Suppressor macrophage treated with lipopolysaccharide for 1 hour (primary cell): ENCODE measurements at places on chromosomes 7 and 10.

GRCh38 chr10:91521439-91521838 lies 111.3 kb downstream of the HECTD2 start:
- peak; percentile 55 for DNase-seq

DNA sequence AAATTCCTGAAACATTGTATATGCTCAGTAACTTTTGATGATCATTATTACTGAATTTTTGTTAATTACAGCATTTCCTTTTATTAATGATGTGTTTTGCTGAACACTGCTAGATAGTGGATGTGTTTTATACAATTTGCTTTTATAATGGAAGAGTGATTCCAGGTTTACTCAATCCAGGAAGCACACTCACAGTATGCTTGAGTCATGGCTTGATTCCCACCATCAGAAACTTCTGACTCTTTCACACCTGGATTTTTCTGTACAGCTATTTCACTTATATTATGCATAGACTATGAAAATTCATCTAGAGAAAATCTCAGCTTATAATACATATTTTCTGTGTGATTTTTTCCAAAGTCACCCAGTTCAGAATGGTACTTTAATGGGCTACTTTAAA lies 1040.9 kb downstream of the GRM8 start:
- DNase-seq = no peak

GRCh38 chr10:54869022-54869421 lies 68.0 kb upstream of the PCDH15 start:
- DNase-seq = no peak

- peak; percentile 57 for DNase-seq
These were observed 45.5 kb upstream of the CYTH3 start for GRCh38 chr7:6317797-6318438.

DNA sequence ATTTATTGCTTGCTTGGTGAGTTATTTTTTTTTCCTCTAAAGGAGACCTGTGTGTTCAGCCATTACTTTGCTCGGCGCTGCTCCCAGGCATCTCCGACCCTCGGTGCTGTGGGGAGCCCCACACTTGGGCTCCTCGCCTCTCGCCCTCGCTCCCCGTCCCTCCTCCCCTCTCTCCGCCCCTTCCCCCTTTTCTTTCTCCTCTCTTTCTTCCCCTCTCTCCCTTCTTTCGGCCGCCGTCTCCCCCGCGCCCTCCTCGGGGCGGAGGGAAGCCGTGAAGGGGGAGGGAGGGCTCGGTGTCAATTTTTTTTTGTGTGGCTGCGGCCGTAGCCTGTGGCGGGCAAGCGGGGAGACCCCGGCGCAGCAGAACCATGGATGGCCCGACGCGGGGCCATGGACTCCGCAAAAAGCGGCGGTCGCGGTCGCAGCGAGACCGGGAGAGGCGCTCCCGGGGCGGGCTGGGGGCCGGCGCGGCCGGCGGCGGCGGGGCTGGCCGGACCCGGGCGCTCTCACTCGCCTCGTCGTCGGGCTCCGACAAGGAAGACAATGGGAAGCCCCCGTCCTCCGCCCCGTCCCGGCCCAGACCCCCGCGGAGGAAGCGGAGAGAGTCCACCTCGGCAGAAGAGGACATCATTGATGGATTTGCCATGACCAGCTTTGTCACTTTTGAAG lies 1.1 kb downstream of the AUTS2 start:
- DNase-seq = peak; percentile 8

GRCh38 chr10:32125023-32125422 lies 68.8 kb upstream of the KIF5B start:
- no peak for DNase-seq

- DNase-seq = no peak
These were observed 254.0 kb upstream of the PPP2R2D start for GRCh38 chr10:131646551-131647525.

- DNase-seq = no peak
These were observed 54.4 kb downstream of the SH3PXD2A start for GRCh38 chr10:103800789-103801540.

DNA sequence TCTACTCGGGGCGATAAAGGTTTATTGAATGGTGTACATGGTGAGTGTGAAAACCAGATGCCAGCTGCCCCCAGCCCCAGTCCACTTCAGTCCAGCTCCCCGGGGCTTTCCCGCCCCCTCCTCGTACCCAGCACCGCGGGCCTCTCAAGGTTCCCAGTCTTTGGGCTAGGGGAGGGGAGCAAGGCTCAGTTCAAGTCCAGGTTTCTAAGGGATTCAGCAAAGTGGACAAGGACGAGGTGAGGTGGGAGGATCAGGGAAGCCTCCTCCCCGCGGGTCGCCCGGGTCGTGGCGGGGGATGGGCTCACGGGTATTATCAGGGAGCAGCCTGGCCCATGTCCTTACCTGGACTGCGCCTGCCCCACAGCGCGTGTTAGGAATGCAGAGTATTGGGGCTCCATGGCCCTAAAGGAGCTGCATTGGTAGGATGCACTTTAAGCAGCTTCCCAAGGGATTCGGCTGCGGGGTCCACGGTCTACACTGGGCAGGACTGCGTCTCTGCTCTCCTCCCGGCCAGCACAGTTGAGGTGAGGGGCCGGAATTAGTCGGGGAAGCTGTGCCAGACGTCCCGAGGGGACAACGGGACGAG lies 541 bp upstream of the PFKFB3 start:
- peak; percentile 18 for DNase-seq

DNA sequence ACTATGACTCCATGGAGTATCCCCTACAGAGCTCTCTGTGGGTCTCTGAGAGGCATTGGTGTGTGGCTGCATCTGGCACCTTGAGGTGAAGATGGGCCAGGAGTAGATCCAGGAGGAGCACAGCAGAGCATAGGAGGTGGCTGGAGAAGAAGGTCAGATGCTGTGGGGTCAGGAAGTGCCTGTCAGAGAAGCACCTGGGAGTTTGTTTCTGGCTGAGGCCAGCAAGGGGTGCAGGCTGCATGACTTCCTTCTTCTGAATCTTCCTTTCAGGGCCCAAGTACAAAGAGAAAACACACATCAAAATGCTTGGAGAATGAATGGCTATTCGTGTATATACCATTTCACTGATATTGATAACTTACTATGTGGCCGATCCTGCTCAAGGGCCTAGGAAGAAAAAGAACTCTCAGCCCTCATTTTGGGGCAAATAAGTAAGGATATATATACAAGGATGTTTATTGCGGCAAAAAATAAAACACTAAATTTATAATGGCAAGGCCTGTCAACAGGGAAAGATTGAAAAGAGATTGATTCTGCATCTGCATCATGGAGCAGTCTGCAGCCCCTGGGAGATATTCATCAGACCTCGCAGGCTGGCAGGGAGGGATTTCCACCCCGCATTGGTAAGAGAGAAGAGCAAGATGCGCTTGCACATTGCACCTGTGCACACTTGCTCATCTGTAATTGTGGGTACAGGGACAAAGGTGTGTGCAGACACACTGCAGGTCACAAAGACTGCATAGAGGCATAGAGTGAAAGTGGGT lies 39.2 kb downstream of the PTPRE start:
- DNase-seq = no peak

- no peak for DNase-seq
These were observed 44.9 kb downstream of the AKR1B15 start for GRCh38 chr7:134593530-134594392.

GRCh38 chr7:29486191-29486700 lies 77.4 kb upstream of the PRR15 start:
- DNase-seq = no peak

- no peak for DNase-seq
These were observed 467.9 kb upstream of the PODXL start for GRCh38 chr7:132024290-132024689.

GRCh38 chr7:157361537-157361936 lies 24.7 kb downstream of the DNAJB6 start:
- DNase-seq = no peak

DNA sequence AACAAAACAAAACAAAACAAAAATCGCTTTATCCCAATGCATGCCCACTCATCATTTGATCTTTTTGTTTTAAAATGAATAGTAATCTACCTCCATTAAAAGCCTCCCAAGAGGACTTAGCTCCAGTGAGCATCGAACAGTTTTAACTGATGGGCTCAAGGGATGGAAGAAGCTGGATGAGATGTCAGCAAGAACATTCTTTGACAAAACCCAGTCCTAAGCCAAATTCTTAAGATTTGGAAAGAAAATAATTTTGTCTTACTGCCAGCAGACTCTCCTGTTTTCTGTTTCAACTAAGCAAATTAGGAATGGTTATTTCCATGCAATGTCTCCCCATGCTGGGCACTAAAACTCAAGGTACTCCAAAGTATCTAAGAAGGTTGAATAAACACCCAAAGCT lies 127.3 kb downstream of the RNLS start:
- no peak for DNase-seq

- peak; percentile 22 for DNase-seq
These were observed 6.0 kb downstream of the LIPN start for GRCh38 chr10:88765816-88766215.

DNA sequence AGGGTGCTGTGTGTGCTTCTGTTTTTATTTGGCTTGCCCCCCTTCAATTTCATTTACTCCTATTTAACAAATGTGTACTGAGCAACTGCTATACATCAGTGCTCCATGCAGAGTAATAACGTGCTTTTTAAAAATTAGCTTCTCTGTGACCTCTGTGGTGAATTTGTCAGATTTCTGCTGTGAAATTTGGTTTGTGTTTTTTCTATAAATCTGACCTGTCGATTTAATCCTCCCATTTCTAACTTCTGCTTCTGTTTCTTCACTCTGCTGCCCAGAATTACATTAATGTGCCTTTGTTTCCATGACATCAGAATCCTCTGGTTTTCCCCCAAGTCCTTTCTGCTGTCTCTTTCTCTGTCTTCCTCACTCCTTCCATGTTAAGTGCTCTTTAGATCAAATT lies 123.8 kb upstream of the CACNA2D1 start:
- DNase-seq = peak; percentile 4

DNA sequence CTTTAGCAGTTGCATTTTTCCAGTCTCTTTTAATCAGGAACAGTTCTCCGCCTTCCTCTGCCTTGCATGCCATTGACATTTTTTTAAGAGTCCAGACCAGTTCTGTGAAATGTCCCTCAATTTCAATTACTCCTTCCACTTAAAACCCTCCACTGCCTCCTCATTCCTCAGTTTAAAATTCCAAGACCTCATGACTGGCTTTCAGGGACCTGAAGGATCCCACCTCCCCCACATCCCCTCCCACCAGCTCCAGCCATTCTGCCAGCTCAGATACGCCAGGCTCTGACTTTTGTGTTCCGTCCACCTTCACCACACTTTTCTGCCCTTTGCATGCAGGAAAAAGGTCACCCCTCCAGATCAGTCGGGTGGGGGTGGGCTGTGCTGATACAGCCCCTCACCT lies 8.7 kb downstream of the TNRC18 start:
- no peak for DNase-seq

- DNase-seq = no peak
These were observed 61.7 kb upstream of the UBE3C start for GRCh38 chr7:157077021-157077420.

GRCh38 chr7:147869456-147869855 lies 721.1 kb upstream of the C7orf33 start:
- DNase-seq = no peak

DNA sequence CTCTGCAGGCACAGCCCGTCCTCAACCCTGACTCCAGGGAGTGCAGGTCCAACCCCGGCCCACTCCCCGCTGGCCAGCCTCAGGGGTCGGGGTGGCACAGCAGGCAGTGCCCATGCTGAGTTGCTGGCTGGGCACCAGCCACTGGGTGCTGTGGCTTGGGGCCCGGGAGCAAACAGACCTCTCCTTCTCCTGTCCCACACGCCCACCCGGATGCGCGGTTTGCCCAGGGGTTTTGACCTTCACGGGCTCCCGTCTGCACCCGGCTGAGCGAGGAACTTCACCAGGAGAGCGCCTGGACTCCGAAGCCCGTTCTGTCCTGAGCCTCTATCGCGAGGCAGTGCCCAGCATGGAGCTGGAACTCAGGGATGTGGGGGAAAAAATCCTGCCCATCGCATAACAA lies 2.6 kb upstream of the GRIFIN start:
- DNase-seq = no peak

DNA sequence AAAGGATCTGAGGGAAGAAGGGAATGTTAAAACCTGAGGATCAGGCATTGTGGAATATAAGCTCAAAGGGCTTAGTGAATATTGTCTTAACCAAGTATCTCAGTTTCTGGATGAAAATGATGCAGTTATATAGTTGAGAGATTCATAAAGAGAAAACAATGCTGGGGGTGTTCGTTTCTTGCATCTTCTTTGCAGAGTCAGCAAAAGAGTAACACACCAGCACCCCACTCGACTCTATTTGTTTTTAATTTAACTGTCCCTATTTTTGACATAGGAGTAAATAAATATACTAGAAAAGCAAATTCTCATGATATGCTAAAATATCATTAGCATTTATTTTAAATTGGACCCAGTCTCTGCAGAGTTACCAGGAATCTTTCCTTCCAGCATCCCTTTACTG lies 7.6 kb upstream of the OIT3 start:
- DNase-seq = no peak

GRCh38 chr7:23422909-23423308 lies 47.4 kb downstream of the IGF2BP3 start:
- DNase-seq = no peak

GRCh38 chr7:77382532-77382931 lies 33.6 kb downstream of the GSAP start:
- DNase-seq = peak; percentile 25

DNA sequence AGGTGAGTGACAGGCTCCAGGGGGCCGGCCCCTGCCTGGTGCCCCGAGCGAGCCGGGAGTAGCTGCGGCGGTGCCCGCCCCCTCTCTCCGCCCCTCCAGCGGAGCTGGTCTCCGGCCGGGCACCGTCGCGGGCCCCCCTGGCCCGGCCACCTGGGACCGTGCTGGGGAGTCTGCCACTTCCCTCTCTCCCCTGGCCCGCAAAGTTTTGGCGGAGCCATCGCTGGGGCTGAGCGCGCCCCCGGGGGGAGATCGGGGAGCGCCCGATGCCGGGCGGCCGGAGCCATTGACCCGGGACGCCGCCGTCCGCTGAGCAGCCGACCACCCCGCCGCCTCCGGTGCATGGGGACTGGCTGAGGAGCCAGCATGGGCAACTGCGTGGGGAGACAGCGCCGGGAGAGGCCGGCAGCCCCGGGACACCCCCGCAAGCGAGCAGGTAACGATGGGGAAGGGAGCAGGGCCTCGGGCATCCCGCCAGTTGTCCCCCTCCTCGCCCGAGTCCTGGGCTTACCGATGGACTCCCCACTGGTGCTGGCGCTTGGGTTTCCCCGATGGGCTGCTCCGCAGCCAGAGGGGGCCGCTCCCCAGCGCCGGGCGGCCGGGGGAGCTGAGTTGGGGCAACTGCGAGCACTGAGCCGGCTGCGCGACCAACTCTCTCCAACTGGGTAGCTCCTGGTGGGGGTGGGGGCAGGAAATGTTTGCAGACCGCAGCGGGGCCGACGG lies at the start of gene UBTD1:
TSS of gene UBTD1 (plus strand) at position 84 of the 720 bp plus-strand sequence. CDS start at position 364, 280 bp downstream.
- DNase-seq = peak; percentile 60

- no peak for DNase-seq
These were observed 26.8 kb downstream of the WNT2 start for GRCh38 chr7:117296066-117296465.

- DNase-seq = no peak
These were observed 152.5 kb upstream of the CHST15 start for GRCh38 chr10:124245806-124246440.

- no peak for DNase-seq
These were observed 34.7 kb downstream of the JAZF1 start for GRCh38 chr7:28145931-28146330.
